IMR-90 (cell line): ENCODE measurements at places on chromosomes 4 and X. TPM values are rescaled to one million over a fixed set of nuclear protein-coding genes. Genes with fewer than 3 reads are reported as not detected.

DNA sequence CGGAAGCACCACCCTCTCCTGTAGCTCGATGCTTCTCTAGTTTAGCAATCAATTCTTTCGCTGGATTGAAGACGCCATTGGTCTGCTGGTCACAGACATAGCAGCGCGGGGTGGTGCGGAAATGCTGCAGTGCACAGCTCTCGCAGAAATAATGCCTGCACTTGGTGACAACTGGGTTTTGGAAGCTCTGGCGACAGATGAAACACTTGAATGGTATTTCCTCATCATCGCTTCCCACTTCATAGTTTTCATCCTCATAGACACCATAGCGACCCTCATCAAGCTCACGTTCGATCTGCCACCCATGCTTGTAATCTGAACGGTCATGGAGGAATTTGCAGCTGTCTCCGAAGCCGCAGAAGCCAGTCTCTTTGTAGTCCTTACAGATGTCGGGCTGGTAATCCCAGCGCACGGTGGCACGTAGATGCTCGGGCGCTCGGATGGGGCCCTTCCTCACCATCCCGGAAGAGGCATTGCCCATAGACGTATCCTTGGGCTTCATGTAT is 854 bp downstream of the RNF113A start:
- DNase-seq = peak; percentile 23

TMPRSS11B gene
- total RNA-seq = not detected in 2 replicates

DNA sequence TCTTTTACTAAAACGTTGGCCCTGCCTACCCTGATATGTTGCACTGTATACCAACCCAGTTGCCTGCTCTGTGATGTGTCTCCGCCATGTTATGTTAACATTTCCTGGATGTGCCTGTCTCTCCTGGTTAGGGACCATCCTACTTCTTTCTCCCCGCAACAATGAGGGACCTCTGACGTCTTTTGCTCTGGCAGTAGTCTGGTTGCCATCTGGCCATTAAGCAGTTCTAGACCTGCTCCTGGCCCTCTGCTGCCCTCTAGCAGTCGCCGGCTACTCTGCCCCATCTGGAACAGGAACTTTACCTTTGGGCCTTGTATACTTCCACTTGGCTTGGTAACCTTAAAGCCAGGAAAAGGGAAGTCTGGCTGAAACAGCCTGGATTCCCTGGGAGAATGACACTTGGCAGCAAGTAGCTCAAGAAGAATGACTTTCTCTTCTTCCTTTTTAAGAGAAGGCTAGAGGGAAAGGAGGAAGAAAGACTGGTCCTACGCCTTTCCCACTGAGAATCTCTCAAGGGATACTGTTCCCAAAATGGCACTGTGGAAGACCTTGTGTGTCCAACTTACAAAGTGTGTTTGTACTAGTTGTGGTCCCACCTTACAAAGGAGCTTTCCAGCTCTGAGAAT is 63.5 kb downstream of the GPC3 start:
- DNase-seq = peak; percentile 5

DNA sequence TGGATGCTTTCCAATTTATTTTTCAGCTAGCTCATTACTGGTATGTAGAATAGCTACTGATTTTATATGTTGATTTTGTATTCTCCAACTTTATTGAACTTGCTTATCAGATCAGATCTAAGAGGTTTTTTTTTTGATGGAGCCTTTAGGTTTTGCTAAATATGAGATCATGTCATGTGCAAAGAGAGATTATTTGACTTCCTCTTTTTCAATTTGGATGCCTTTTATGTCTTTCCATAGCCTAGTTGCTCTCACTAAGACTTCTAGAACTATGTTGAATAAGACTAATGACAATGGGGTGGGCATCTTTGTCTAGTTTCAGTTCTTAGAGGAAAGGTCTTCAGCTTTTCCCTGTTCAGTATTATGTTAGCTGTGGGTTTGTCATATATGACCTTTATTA is 11.7 kb downstream of the MAGEE1 start:
- no peak for DNase-seq

ASMT gene
- total RNA-seq = not detected in 2 replicates

HSFX4 gene
- total RNA-seq = not detected in 2 replicates

GRCh38 chr4:31375936-31376335 is 655.8 kb downstream of the PCDH7 start:
- no peak for DNase-seq

GRCh38 chrX:100368167-100368566 is 41.9 kb downstream of the PCDH19 start:
- DNase-seq = peak; percentile 0

CT45A5 gene
- total RNA-seq = not detected in 2 replicates

- DNase-seq = peak; percentile 76
These were observed 159.1 kb downstream of the NSUN7 start for GRCh38 chr4:40908702-40909362.

DNA sequence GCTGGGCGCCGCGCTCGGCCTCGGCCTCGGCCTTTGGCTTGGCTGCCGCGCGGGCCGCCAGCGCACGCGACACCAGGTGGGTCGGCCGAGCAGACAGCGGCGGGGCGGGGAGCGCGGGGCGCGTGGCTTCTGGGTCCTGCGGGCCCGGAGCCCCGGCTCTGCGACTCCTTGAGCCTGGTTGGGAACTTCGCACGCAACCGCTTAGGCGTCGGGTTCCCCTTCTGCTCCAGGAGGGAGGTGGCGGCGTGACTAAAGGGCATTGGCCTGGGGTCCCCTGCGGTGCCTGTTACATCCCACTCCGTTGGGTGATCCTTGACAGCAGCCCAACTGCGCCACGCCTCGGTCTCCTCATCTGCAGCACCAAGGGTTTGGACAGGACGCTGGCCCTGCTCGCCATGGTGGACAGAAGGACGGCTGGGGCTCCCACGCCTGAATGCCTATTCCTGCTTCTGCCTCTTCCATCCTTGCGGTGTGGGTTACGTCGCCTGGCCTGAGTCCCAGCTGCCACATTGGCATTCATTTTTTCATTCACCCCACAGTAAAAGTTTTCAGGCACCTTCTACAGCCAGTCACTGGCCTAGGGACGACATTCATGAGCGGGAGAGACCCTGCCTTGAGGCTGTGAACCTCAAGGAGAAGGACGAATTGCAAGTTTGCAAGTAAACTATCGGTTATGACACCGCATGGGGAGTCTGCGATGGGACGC is 631 bp downstream of the EVC start:
- peak; percentile 51 for DNase-seq

DNA sequence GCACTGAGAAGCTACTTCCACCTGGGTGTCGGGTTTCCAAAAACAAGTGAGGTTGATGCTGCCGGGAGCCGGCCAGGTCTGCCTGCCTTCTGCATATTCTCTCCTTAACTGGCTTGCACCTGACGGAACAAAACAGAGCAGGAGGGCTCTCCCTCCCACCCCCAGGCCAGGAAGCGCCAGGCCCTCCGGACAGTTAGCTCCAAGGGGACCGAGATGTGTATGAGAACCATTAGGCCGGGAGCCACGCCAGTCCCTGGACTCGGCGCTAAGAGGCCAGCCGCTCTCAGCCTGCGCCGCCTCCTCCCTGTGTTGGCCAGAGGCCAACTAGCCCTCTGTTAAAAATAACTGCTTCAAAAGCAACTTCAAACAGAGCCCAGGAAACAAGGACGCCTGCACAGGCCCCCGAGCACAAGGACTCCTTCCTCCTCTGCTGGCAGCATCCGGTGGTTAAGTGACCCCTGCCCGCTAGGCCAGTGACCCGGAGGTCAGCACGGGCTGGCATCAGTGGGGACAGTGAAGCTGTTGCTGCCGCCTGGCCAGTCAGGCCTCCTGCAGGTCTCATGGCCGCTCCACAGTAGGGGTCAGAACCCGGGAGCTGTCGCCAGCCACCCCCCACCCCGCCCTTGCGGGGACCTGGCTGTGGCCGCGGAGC is 107.9 kb downstream of the ABLIM2 start:
- DNase-seq = peak; percentile 11

DNA sequence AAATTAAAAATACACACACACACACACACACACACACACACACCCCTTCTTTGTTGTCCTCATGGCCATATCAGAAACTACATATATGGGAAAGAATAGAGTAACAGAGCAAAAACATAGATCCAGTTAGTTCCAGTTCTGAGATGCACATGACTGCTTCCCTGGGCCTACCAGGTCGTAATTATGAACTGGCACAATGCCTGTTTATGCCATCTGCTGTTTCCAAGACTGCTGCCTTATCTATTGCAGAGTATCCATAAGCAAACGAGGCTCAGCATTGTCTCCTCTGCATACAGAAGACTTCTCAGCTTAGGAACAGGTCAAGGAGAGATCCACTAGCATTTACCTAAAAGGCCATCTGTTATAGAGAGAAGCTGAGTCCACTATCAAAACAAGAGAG is 789.0 kb downstream of the TECRL start:
- DNase-seq = no peak

- peak; percentile 80 for DNase-seq
These were observed 240.6 kb downstream of the CBR4 start for GRCh38 chr4:168769416-168769815.

GPRASP1 gene
- total RNA-seq = 1.3 and 1.7 TPM in 2 replicates

GRCh38 chr4:10811991-10812390 is 127.4 kb upstream of the CLNK start:
- no peak for DNase-seq

DNA sequence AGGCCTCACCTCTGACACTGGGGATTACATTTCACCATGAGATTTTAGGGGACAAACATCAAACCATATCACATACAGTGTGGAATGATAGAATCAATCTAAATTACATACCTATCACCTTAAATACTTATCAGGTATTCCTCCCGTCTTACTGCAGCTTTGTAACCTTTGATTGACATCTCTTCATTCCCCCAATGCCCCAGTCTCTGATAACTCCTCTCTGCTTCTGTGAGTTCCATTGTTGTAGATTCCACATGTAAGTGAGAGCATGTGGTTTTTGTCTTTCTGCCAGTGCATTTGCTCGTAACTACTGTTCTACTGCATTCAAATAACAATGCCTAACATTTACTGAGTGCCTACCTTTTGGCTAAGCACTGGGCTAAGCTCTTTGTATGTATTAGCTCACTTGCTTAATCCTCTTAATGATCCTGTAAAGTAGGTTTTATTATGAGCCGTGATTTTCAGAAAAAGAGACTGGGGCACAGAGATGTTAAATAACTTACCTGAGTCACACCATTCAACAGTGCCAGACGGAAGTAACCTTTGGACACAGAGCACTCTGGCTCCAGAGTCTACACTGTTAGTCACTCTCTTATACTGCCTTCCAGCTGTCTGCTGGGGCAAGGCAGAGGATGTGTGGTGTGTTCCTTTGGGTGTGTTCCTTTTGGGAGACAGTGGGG is 63.7 kb upstream of the ESX1 start:
- peak; percentile 57 for DNase-seq

DNA sequence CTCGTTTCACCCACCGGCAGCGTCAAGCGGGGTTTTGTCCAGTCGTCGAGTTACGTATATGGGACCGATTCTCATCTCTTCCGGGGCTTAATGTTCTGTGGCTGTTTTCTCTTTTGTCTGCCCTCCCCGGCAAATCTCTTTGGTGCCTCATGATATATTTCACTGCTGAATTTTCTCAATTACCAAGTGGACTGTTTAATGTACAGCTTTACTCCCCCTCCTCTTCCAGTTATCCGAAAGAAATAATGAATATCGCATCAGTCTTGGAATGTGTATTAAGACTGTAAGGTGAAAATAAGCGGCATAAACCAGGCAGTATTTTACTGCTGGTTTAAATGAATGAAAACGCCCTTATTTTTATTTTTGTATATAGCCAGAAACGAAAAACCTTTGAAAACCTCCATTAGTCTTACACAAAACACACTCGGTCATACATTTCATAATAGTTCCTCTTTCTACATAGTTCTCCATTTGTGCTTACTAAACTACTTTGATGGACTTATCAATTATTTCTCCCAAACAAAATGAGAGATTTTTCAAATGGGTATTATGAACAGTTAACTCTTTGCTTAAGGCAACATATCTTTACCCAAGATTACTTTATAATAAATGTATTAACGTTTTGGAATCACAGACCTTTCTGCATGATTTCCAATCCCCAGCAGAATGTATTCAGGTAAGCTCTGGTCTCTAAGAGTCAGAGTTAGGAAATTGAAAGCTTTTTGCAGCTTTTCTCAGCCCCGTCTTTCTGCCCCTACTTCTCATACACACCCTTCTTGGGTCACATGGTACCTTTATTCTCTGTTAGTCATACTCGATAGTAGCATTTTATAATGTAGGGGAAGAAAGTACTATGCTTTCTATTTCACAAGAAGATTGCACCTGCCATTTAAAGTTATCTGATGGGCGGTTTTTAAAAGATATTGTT is 979 bp downstream of the RP2 start:
- peak; percentile 46 for DNase-seq

DNA sequence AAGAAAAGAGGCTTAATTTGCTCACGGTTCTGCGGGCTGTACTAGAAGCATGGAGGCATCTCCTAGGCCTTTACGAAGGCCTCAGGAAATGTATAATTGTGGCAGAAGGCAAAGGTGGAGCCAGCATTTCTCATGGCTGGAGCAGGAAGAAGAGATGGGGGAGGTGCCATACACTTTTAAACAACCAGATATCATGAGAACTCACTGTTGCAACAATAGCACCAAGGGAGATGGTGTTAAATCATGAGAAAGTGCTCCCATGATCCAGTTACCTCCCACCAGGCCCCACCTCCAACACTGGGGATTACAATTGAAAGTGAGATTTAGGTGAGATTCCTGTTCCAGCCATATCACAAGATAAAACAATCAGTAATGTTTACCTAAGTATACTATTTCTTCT is 45.5 kb downstream of the MTHFD2L start:
- no peak for DNase-seq

PCSK1N gene
- total RNA-seq = not detected in 2 replicates

PNMA3 gene
- total RNA-seq = not detected in 2 replicates

- no peak for DNase-seq
These were observed 45.4 kb downstream of the UGT2A3 start for GRCh38 chr4:68905939-68906779.

GRCh38 chrX:15567886-15568616 is 32.7 kb downstream of the ACE2 start:
- DNase-seq = no peak

DNA sequence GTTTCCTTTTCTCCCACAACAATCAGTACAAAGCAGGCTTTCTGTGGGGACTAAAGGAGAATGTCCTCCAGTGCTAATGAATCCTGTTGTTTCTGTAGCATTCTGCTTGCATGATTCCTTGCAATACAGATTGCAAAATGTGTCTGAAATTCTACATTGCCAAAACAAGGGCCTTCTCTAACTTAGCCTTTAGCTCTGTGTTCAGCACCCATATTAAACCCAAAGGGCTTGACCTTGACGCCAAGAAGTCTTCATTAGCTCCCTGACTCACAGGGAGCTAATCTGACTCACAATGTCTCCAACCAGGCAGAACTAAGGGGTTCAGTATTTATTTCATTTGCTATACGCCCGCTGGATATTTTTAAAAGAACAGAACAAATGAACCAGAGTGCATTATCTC is 241.4 kb upstream of the CLNK start:
- DNase-seq = no peak
